ENCODE measurements at places on chromosomes 4 and X.

- DNase-seq: no peak
Observed at GRCh38 chr4:124757126-124757525, 44.6 kb upstream of the ANKRD50 start.

DNA sequence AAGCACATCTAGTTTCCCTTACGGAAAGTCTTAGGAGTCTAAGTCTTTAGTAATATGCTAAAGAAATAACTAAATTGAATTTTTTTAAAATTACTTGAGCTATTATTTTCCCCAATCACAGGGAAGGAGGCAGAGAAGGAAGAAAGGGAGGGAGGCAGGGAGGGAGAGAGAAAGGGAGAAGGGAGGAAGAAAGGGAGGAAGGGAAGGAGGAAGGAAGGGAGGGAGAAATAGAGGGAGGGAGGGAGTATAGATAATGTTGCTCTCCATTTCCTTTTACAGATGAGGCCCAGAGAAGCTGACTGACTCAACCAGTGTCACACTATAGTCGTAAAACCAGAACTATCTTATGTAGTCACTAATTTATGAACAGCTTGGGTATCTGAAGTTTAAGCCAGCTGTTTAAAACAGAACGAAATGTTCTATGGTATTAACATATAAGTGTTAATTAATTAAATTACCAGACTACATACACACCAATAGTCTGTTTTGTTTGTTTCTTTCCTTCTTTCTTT lies 14.6 kb downstream of the SH3RF1 start:
- DNase-seq: no peak

GRCh38 chr4:175584172-175584571 lies 227.9 kb downstream of the GPM6A start:
- DNase-seq: no peak

GRCh38 chrX:140572724-140573123 lies 67.9 kb upstream of the SOX3 start:
- DNase-seq: no peak

DNA sequence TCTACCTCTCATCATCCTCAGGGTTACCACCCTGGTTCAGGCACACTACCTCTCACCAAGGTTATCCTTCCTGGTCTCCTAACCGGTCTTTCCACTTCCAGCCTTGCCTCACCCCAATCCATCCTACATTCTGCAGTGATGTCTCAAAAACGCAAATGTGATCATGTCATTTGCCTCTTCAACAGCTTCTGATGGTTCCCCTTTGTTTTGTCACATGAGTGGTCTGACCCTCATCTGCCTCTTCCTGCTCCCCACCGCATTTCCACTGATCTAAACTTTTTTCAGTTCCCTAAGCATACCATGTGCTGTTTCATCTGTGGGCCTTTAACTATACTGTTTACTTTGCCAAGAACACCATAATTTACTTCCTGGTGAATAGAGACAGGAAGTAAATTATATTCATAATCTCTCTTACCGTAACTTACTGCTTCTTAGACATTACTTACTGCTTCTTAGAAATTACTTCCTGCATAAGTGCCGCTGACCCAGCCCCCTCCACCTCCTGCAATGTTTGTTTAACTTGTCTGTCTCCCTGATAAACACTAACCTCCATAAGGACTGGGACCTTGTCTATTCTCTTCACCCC lies 27.1 kb upstream of the NSUN7 start:
- DNase-seq: no peak

GRCh38 chrX:105328773-105329172 lies 108.3 kb upstream of the TEX13A start:
- no peak for DNase-seq

GRCh38 chrX:120365320-120365719 lies 3.4 kb downstream of the ATP1B4 start:
- peak; percentile 14 for DNase-seq

DNA sequence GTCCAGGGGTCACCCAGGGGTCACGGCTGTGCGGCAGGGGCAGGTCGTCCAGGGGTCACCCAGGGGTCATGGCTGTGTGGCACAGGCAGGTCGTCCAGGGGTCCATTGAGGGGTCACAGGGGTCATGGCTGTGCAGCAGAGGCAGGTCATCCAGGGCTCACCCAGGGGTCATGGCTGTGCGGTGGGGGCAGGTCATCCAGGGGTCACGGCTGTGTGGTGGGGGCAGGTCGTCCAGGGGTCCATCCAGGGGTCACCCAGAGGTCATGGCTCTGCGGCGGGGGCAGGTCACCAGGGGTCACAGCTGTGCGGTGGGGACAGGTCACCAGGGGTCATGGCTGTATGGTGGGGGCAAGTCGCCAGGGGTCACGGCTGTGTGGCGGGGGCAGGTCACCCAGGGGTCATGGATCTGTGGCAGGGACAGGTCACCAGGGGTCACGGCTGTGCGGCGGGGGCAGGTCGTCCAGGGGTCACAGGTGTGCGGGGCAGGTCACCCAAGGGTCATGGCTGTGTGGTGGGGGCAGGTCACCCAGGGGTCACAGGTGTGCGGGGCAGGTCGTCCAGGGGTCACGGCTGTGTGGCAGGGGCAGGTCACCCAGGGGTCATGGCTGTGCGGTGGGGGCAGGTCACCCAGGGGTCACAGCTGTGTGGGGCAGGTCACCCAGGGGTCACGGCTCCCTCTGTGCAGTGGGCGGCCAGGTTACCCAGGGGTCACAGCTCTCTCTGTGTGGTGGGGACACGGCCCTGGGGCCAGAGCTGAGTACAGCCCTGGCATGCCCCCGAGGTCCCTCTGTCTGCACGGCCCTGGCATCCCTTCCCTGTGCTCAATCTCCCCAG lies 16.0 kb downstream of the ATP5ME start:
- no peak for DNase-seq

DNA sequence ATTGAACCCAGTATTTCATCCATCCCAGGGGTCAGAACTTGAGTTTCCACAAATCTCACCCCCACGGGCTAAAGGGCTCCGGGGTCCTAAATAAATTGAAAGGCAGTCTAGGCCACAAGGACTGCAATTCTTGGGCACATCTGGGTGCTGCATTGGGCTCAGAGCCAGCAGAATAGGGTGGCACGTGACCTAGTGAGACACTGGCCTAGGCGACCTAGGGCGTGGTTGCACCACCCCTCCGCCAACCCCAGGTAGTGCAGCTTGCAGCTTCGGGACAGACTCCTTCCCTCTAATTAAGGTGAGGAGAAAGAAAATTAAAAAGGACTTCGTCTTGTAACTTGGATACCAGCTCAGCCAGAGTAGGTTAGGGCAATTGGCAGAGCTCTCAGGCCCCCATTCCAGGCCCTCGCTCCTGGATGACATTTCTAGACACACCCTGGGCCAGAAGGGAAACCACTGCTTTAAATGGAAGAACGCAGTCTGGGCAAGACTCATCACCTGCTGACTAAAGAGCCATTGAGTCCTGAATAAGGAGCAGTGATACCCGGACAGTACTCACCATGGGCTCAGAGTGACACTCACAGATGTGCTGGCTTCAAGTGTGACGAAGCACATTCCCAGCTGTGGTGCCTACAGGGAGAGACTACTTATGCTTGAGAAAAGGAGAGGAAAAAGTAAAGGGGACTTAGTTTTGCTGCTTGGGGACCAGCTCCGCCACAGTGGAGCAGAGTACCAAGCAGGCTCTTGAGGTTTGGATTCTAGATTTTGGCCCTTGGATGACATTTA lies 735.4 kb downstream of the FSTL5 start:
- no peak for DNase-seq

GRCh38 chr4:96317891-96318290 lies 478.0 kb downstream of the PDHA2 start:
- no peak for DNase-seq

- no peak for DNase-seq
Observed at GRCh38 chr4:140309124-140309870, 64.1 kb upstream of the SCOC start.

All from stimulated activated CD8-positive, alpha-beta memory T cell treated with anti-CD3 and anti-CD28 coated beads, Interleukin-7, amount 100 ng/mL, for 1 hour (primary cell).